ENCODE measurements at places on chromosomes 16 and 17. TPM values are rescaled to one million over a fixed set of nuclear protein-coding genes. Genes with fewer than 3 reads are reported as not detected.
A peak's percentile ranks its signal among the peaks of the same experiment; 100 is the strongest.

DNA sequence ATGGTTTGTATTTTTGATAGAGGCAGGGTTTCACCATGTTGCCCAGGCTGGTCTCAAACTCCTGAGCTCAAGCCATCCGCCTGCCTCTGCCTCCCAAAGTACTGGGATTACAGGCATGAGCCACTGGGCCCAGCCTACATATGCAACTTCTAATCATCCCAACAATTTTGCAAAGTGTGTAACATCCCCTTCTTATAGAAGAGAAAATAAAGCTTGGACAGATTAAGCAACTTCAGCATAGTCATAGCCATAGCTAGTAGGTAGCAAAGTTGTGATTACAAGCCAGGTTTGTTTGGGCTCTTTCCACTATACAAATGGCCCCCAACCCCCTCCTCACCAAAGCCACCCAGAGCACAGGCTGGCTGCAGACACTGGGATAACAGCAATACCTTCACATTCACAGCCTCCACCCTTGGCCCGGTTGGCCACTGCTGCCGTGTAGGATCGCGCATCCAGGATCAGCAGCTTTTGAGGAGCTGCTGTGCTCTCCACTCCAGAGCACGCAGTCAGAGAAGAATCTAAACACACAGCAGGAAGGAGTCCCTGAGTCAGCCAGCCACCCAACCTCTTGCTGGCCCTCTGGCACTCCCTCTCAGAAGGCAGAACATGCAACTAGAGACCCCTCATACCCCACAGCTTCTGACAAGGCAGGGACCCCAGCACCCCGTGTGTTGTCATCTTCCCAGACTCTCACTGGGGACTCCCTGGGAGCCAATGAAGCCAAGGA, 7.9 kb downstream of the MTMR4 start:
- DNase-seq = no peak

DNA sequence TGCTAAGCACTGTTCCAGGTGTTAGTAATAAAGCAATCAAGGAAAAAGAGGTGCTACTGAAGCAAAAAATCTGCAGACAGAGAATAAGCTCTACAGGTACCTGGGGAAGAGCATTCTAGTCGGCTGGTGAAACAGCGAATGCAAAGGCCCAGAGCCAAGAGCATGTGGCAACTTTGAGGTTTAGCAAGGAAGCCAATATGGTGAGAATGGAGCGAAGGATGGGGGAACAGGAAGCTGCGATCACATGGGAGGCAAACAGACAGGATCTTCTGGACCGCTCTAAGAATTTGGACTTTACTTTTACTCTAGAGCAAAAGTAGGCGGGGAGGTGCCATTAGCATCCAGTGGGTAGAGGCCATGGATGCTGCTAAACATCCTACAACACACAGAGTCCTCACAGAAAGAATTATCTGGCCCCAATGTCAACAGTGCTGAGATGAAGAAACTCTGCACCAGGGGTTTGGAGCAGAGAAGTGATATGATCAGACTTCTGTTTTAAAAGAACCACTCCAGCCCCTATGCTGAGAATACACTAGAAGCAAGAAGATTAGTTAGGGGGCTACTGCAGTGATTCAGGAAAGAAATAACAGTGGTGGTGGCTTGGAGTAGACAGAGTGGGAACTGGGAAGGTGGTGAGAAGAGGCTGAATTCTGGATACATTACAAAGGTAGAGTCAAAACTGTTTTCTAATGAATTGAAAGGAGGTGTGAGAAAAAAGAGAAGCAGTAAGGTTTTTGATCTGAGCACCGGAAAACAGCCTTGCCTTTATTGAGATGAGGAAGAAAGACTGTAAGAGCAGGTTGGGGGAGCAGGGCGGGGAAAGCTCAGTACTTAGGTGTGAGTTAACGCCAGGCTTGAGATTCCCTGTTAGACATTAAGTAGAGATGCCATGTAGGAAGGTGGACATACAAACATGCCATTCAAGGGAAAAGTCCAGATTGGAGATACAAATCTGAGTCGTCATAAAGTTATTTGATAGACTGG, 11.0 kb downstream of the EFTUD2 start:
- no peak for DNase-seq

GRCh38 chr17:4980644-4981216, 6.7 kb downstream of the CAMTA2 start:
- DNase-seq = no peak

DNA sequence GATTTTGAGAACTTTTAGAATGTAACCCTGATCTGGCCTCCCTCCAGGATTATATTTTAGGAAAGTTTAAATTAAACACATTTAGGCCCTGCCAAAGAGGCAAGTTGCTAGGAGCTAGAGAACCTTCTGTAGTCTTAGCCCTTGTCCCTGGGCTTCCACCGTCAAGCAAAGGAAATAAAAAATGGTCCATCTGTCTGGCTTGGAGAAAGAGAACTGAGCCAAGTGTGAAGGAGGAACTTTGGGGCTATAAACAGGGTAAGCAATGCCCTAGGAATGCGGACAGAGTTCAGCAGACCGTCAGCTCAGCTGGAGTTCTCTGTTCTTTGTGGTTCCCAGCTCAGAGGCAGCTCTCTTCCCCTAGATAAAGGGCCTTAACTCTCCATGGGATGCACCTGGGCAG, 29.6 kb downstream of the RCVRN start:
- DNase-seq = no peak

DNA sequence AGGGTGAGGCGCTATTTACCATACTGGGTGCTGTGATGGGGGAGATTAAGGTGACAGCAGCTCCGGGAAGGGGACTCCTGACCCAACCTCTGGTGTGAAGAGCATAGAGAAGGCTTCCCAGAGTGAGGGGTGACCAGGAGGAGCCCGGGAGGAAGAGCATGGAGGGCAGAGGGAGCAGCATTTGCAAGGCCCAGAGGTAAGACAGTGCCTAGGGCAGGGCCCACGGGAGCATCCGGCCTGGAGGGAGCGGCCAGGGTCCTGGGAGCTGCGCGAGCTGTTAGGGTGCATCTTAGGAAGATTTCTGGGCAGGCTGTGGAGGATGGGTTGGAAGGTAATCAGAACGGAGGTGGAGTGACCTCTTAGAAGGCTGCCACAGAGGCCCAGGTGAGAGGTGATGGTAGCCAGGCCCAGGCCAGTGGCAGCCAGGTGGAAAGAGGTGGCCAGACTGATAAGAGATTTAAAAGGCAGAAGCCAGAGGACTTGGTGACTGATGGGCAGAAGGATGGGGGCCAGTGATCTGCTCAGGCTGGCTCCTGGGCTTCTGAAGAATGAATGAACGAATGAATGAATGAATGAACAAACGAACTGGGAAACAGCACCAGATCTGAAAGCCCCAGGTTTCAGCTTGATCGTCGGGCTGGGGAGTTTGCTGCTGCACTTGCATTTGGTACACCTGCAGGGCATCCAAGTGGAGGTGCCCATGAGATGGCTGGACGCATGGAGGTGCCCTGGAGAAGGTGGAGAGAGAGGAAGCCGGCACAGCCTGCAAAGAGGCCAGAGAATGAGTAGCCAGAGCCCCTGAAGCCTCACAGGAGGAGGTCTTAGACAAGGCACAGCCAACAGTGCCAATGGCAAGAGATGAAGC, 13.0 kb upstream of the TMEM92 start:
- no peak for DNase-seq

DNA sequence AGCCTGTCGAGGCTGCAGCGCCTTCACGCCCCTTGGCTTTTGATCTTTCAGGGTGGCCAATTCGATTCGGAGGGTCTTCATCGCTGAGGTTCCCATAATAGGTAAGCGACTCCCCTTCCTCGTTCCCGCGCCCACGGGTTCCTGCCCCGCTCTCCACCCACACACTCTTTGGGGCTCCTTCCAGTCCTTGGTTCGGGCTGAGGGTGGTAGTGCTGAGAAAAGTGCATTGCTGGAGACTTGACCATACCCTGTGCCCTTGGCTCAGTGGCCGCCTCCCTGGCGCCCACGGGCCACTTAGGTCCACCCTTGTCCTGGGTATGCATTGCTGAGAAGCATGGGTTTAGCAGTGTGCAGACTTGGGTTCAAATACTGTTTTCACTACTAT, 491 bp downstream of the POLR2C start:
- DNase-seq = no peak

DNA sequence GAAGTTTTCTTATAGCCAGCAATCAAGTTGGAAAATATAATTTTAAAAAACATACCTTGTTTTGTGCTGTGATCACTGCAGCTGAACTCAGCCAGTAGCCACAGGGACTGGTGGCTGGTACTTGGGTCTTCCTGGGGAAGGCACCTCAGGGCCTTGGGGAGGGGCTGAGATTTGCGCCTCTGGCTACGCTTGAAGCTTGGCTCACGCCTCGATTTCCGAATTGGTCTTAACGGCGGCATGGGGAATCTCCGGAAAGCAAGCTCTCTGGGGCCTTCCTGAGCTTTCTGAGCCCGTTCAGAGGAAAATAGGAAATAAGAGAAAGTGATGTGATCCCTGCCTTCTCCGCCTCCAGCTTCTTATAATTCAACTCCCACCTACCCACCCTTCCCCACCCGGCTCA, 11.3 kb upstream of the USP7 start:
- no peak for DNase-seq

DNA sequence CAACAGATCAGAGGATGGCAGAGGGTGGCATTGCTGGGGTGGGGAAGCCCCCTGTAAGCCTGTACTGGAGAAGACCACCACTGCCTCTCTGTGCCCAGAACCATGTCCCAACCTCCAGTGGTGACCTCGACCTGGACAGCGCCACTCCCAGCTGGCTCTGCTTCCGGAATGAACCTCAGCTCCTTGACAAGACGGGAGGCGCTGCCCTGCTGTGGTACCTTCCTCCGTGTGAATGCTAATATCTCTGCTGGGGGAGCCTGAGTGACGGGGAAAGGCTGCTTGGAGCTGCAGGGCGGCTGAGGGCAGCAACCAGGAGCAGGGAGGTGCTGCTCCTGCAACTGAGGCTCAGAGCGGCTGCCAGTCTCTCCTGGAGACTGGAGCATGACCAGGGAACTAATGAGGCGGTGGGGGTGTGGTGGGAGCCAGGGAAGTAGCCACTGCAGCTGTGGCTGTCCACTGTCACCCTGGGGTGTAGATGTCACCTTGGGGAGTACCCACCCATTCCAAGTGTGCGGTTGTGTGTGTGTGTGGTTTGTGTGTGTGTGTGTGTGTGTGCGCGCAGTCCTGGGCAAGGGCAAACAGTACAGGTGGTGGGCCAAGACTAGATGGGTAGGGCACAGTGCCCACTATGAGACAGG, 6.2 kb downstream of the PRCD start:
- DNase-seq = no peak

- DNase-seq = no peak
Observed at GRCh38 chr17:17860766-17861107, 24.0 kb upstream of the SREBF1 start.

GRCh38 chr16:80283466-80284392, 257.1 kb upstream of the DYNLRB2 start:
- DNase-seq = no peak

- peak; percentile 85 for DNase-seq
Observed at GRCh38 chr16:29820271-29820701, at the start of gene MVP. TSS of gene MVP (plus strand) at chr16:29820462. CDS start at chr16:29830550, 10,088 bp downstream.

- no peak for DNase-seq
Observed at GRCh38 chr17:50536683-50537646, 4.4 kb downstream of the EPN3 start.

DNA sequence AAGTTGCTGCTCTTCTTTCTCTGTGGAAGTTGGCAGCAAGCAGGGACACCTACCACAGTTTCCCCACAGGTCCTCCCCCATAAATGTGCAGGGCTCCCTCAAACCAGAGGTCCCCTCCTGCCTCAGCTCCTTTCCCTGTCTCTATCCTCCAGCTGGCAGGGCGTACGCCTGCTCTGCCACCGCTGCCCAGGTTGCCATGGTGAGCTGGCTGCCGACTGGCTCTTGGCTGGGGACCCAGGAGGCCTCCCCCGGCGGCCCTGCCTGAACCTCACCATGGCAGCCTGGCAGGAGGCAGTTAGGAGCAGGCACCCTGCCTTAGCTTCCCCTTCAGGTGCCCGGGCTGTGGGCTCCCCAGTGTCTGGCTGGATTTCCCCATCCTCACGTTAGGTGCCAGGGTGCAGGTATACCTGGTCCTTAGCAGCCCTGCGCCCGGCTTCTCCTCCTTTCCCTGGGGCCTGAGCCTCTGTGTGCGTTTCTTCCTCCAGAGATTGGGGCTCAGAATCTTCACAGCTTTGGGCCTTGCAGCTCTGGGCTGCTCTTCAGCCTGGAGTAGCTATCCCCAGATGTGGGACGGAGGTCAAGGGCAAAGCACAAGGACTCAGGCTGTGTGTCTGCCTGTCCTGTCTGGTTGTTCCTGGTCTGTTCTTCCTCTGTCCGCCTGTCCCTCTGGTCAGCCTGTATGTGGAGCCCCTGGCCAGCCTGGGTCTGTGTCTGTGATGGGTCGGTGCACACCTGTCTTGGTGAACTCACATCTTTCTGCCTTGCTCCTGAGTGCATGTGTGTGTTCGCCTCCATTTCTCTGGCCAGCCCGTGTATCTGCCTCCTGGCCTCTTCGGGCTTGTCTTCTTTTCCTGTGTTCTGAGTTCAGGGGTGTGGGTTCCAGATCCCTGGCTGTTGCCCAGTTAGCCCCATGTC, 15.7 kb downstream of the GJD3 start:
- peak; percentile 87 for DNase-seq

DNA sequence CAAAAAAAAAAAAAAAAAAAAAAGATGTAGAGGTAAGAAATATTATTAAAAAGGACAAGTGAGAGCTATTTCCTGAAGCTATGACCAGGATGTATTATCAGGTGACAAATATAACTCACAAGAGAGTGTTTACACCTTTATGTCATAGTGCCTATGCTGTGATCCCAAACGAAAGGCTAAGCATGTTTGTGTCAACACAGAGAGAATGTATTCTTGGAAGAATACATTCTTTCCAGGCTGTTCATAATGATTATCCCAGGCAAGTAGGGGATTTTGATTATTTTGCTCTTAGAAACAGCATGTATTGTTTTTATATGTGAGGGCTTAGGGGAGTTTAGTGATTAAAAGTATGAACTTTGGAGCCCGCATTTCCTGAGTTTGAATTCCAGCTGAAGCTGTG, 175.0 kb downstream of the SPECC1 start:
- no peak for DNase-seq

- no peak for DNase-seq
Observed at GRCh38 chr17:82041144-82041814, 3.8 kb upstream of the DCXR start.

DNA sequence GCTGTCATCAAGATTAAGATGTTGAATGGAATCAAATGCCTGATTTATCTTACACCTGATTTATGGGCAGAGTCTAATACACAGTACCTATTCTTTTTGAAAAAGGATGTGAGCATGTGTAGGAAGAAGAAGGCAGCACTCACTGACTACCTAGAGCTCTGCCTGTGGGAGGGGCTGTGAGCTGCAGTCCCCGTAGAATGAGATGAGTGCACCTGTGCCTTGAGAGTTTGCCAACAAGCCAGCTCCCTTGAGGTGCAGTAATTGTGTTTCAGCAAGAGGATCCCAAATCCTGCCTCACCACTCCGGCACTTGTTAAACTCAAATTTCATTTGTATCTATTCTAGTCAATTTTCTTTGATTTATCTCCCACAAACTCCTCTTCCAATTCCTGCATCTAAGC, 46.0 kb downstream of the CDH11 start:
- no peak for DNase-seq

The SOX15 gene
- not detected for total RNA-seq

The TBX21 gene
- total RNA-seq = 0.55 TPM

The MPO gene
- total RNA-seq = 0.28 TPM

The FBXO39 gene
- not detected for total RNA-seq

The SCPEP1 gene
- 328 TPM for total RNA-seq

The NARF gene
- 47.7 TPM for total RNA-seq

The KRTAP4-4 gene
- not detected for total RNA-seq

The HOXB1 gene
- not detected for total RNA-seq
